ENCODE measurements at places on chromosomes 16 and 17.

DNA sequence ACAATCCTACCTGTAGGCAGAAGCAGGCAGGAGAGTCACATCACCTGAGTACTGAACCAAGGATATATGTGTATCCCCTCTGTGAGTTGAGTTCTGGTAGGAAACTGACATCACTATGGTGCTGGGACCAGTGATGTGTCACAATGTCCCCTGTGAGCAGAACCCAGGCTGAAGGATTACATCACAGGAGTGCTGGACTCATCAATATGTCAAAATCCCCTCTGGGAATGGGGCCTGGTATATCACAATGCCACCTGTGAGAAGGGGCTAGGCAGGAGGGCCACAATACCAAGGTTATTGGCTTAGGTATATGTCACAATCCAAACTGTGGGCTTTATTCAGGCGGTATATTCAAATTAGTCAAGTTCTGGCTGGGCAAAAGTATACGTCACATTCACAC is 2098.3 kb downstream of the TP53TG3F start:
- no peak for DNase-seq

DNA sequence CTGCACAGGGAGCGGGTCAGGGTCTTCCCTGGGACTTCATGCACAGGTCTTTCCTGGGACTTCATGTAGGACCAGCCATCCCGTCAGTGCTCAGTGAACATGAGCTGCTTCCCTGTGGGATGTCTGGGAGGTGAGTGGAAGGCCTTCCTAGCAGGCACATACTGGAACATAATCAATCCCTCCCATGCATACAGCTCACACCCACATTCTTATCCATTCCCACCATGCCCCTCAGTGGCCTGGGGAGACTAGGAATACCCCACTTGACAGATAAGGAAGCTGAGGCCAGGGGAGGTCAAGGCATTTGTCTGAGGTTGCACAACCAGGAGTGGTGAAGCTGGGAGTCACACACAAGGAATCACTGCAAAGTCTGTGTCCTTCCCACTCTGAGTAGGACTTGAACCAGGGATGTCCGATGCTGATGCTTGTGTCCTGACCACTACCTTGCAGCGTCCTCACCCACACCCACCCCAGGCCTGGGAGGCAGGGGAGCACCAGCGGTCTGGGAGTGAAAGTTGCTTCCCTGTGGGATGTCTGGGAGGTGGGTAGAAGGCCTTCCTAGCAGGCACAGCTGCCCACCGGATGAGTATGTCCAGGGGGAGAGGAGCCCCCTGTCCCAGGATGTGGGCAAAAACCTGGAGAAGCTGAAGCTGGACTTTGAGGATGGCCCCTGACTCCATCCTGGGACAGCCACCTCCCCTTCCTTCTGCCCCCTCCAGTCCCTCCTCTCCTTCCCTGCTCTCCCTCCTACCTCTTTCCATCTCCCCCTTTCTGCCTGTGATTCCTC is 1.0 kb upstream of the NLRC5 start:
- DNase-seq: no peak

DNA sequence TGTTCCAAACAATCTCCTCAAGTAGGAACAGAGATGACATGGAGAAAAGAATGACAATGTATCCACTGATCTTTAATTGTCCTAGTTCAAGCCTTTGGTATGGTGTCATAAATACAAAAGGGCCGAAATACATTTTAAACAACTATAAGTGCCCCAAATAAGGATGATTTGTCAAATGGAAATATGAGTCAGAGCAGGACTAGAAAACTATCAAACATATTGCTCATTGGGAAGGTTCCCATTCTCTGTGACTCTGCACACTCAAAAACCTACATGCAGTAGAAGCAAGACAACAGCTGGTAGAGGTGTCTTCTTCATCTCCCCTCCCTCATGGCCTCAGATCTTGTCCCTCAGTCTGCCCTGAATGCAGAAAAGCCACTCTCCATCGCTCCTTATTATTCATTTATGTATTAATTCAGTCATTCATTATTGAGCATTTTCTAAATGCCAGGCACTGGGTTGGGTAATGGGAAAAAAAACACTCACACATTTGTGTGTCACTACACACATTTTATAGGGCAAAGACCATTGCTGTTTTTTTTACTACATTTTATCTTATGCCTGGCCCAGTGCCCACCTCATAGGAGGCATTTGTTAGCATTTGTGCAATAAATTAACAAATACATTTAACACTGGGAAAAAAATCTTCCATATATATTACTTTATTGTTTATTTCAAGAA is 10.1 kb downstream of the CA10 start:
- no peak for DNase-seq

GRCh38 chr17:7845359-7846062 is 9.4 kb upstream of the TMEM88 start:
- DNase-seq: no peak

GRCh38 chr17:202501-202951 is 21.1 kb upstream of the DOC2B start:
- no peak for DNase-seq
